ENCODE measurements at places on chromosomes 2 and 18.

- no peak overlapping the region for H3K4me3 ChIP-seq
- no peak overlapping the region for H3K27ac ChIP-seq
- DNase-seq = no peak
These were observed 18.9 kb upstream of the TMEM163 start for GRCh38 chr2:134737671-134738070.

DNA sequence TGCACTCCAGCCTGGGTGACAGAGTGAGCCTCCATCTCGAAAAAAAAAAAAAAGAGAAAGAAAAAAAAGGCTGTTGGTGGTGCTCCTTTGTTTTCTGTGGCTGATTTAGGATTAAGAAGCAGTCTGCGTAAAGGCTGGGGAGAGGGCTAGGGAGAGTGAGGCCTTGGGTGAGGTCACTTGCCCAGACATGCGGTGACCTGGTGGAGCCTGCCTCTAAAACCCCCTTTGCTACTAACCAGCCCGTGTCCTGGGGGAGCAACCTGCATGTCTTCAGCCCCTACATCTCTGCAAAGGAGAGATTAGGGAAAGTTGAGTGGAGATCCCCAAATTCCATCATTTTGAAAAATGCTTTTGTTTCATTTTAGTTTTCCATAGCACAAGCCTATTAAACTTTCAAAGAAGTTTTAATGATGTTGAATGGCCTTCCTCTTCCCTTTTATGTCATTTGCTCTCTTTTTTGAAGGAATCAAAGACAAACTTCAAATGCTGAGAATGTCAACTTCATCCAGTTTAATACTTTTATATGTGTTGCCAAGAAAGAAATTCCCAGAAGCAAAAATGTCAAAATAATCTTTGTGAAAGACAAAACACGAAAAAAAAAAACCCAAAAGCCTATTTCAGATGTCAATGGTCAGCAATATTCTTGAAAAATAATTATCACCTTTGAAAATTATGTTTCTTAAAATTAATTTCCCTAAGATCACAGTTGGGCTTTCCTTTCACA is 38.9 kb upstream of the RALBP1 start:
- no peak for DNase-seq
- H3K36me3 ChIP-seq = no peaks in the 10 kb centered on the region
- peaks cover 2% of the 10 kb centered on the region for H3K27me3 ChIP-seq
- no peak overlapping the region for H3K4me3 ChIP-seq
- peaks cover 3% of the 10 kb centered on the region for H3K4me1 ChIP-seq

- peaks cover 27% of the 10 kb centered on the region for H3K4me1 ChIP-seq
- peaks cover 78% of the 10 kb centered on the region for H3K36me3 ChIP-seq
- no peak for DNase-seq
- no peak overlapping the region for H3K27ac ChIP-seq
These were observed 10.4 kb downstream of the ZNF512 start for GRCh38 chr2:27593240-27593639.

GRCh38 chr2:853203-853870 is 97.3 kb upstream of the SNTG2 start:
- no peak for DNase-seq
- no peaks in the 10 kb centered on the region for H3K27me3 ChIP-seq
- H3K36me3 ChIP-seq = no peaks in the 10 kb centered on the region
- H3K27ac ChIP-seq = no peak overlapping the region
- peaks cover 18% of the 10 kb centered on the region for H3K4me1 ChIP-seq

DNA sequence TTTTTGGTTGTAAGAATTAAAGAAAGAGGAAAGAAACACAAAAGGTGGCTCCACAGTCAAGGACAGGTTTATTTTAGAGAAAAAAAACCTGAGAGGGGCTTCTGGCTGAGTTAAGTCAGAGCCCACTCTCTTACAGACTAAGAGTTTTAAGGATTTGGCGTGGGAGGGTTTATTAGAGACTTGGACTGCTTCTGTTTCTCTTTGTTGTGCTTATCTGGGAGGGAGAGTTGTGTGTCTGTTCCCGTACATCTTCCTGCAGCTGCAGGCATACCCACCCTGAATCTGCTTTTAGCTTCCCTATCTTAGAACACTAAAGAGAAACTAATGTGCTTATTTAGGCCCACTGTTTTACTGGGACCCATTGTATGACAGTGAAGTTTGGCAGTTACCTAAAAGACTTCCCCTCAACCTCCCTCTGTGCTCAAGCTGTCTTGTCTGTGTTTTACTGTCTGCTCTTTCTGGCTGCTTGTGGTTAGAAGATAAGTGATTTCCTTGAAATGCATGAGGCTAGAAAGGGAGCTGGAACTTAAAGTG is 2.7 kb downstream of the RSAD2 start:
- no peaks in the 10 kb centered on the region for H3K27me3 ChIP-seq
- peak overlapping the region; percentile 77 for H3K4me3 ChIP-seq
- H3K4me1 ChIP-seq = peaks cover 64% of the 10 kb centered on the region

DNA sequence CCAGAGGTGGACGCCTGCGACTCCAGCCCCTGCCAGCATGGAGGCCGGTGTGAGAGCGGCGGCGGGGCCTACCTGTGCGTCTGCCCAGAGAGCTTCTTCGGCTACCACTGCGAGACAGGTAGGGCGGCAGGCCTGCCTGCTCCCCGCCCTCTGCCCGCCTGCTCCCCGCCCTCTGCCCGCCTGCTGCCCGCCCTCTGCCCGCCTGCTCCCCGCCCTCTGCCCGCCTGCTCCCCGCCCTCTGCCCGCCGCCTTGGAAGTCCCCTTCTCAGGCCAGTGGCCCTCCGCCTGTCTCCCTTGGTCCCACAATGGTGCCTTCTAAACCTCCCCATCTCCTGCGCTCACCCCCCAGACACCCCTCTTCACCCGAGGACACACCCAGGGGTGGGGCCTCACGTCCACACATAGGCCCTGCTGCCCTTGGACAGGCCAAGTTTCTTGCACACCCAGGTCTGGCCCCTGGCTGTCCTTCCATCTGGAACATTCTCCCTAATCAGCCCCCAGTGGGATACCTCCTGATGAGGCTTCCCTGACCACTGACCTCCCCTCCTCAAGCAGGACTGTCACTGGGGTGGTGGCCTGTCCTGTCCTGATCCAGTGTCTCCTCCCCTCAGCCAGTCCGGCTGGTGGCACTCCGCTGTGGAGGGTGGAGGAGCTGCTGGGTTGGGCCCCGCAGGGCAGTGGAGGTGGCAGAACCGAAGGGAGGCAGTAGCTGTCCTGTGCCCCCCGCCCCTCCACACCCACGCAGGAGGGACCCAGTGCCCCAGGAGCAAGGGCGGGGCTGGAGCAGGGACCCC is 37.9 kb downstream of the MTERF4 start:
- peaks cover 4% of the 10 kb centered on the region for H3K27me3 ChIP-seq
- DNase-seq = no peak
- no peak overlapping the region for H3K27ac ChIP-seq
- H3K4me3 ChIP-seq = no peak overlapping the region

DNA sequence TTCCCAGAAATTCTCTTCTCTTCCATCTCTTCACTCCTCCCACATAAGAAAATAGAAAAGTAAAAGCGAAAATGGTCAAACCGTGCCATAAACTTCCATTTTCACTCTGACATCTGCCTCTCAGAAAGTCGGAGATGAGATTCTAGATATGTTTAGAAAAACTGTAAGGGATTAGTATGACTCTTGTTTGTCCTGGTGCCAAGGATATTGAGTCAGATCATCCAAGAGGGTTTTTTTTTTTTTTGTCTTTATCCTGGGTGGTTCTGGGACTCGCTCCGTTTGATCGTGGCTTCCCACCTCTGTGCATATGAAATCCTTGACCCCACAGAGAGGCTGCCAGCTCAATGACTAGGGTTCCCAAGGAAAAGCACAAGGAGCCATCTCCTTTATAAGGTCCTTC is 17.3 kb downstream of the EN1 start:
- no peak overlapping the region for H3K4me3 ChIP-seq
- H3K27ac ChIP-seq = no peak overlapping the region
- H3K36me3 ChIP-seq = no peaks in the 10 kb centered on the region
- no peaks in the 10 kb centered on the region for H3K4me1 ChIP-seq
- DNase-seq = no peak

GRCh38 chr2:60278906-60279305 is 274.5 kb downstream of the BCL11A start:
- no peaks in the 10 kb centered on the region for H3K4me1 ChIP-seq
- H3K36me3 ChIP-seq = no peaks in the 10 kb centered on the region
- DNase-seq = no peak
- H3K4me3 ChIP-seq = no peak overlapping the region
- H3K27me3 ChIP-seq = no peaks in the 10 kb centered on the region
- no peak overlapping the region for H3K27ac ChIP-seq
